Vagina (tissue), 2 donors: ENCODE measurements at places on chromosomes 7 and 10. TPM values are rescaled to one million over a fixed set of nuclear protein-coding genes. Genes with fewer than 3 reads are reported as not detected.

DNA sequence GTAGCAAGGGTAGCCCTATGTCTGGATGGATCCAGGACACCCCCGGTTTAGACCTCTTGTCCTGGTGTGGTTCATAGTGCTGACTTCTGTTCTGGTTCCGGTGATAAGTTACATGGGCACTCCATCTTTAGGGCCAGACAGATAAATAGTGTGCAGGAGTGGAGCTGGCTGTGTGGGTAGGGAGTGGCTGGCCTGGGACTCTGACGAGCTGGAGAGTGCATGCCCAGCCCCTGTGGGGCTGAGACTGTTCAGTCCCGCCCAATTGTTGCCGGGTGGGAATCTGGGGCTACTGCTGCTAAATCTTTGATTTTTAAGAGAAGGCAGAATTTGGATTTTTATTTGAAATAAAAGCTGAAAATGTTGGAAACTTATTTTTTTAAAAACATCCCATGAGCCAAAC is 27.3 kb downstream of the PDCD11 start:
- H3K4me3 ChIP-seq = no peak overlapping the region
- no peak overlapping the region for H3K27ac ChIP-seq
- no peaks in the 10 kb centered on the region for H3K27me3 ChIP-seq
- H3K4me1 ChIP-seq = no peaks in the 10 kb centered on the region
- no peak for DNase-seq
- H3K36me3 ChIP-seq = no peaks in the 10 kb centered on the region

GRCh38 chr10:71799608-71800453 is 26.5 kb upstream of the VSIR start:
- H3K27me3 ChIP-seq = no peaks in the 10 kb centered on the region
- H3K36me3 ChIP-seq = no peaks in the 10 kb centered on the region
- H3K4me1 ChIP-seq = no peaks in the 10 kb centered on the region

GRCh38 chr7:141950806-141951205 is 4.0 kb upstream of the CLEC5A start:
- H3K4me1 ChIP-seq = no peaks in the 10 kb centered on the region
- H3K27me3 ChIP-seq = no peaks in the 10 kb centered on the region
- no peak overlapping the region for H3K4me3 ChIP-seq
- H3K27ac ChIP-seq = no peak overlapping the region

DNA sequence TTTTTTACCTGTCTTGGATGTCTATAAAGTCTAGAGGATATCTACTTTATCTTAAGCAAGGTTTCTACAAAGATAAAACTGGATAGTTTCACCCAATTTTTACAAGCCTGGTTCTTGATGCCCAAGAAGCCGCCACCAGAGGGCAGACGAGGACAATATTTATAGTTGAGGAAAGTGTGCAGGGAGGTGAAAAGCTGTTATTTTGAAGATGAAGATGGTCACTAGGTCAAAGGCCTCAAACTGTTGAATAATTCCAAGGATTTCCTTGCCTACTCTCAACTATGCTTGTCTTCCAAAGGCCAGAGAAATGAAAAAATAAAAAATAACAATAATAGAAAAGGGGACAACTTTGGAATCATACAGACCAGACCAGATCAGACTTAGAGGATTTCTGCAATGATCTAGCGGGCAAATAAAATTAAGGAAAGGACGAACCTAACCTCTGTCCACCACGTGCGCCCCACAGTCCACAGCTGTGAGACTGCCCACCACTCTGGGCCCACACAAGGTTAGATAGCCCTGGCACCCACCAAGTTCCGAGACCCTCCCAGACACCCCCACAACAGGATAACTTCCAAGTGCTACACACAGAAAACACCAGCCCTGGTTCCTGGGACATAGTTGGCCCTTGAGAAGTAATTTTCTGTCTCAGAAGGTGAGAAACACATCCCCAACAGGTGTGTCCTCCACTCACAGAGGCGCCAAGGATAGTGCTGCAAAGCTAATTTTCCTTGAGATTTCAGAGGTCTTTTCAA is 2.8 kb downstream of the PKD1L1 start:
- peaks cover 11% of the 10 kb centered on the region for H3K4me1 ChIP-seq
- H3K27me3 ChIP-seq = no peaks in the 10 kb centered on the region
- no peak overlapping the region for H3K27ac ChIP-seq
- H3K4me3 ChIP-seq = no peak overlapping the region

DNA sequence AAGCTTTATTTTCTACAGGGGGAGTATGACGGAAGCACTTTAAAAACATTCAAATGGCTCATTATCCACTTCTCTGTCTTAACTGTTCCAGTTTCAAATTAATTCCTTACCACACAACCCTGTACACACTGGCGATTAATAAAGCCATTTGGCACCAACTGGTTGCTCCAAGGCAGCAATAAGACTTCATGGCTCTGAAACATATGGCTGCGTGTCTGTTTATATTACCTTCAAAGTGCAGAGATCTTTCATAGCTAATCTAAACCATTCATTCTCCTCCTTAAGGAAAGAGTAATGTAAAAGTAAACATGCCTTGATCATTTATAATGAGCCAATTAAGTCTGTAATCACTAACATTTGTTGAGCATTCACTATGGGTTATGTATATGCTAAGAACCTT is 325.7 kb downstream of the PARD3 start:
- H3K27me3 ChIP-seq = no peaks in the 10 kb centered on the region
- no peak for DNase-seq
- no peak overlapping the region for H3K27ac ChIP-seq
- H3K4me1 ChIP-seq = peaks cover 18% of the 10 kb centered on the region
- H3K4me3 ChIP-seq = no peak overlapping the region

DNA sequence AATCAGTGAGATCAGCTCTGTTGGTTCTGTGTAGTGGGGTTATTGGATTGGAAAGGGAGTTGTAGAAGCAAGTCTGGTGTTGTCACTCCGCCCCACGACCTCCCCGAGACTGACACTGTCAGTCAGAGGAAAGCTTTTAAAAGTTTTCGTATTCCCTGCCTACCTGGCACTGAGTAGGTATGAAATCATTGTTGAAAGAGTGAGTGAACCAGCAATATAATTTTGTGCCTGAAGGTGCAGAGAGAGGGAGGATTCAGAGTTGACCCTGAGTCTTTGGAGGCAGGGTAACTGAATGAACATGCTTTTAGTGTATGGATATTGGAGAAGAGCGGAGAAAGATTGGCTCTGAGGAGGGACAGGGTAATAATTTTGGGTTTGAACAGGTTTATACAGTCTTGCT is 27.3 kb downstream of the CCNY start:
- H3K4me1 ChIP-seq = peaks cover 12% of the 10 kb centered on the region
- no peaks in the 10 kb centered on the region for H3K36me3 ChIP-seq
- DNase-seq = no peak

DNA sequence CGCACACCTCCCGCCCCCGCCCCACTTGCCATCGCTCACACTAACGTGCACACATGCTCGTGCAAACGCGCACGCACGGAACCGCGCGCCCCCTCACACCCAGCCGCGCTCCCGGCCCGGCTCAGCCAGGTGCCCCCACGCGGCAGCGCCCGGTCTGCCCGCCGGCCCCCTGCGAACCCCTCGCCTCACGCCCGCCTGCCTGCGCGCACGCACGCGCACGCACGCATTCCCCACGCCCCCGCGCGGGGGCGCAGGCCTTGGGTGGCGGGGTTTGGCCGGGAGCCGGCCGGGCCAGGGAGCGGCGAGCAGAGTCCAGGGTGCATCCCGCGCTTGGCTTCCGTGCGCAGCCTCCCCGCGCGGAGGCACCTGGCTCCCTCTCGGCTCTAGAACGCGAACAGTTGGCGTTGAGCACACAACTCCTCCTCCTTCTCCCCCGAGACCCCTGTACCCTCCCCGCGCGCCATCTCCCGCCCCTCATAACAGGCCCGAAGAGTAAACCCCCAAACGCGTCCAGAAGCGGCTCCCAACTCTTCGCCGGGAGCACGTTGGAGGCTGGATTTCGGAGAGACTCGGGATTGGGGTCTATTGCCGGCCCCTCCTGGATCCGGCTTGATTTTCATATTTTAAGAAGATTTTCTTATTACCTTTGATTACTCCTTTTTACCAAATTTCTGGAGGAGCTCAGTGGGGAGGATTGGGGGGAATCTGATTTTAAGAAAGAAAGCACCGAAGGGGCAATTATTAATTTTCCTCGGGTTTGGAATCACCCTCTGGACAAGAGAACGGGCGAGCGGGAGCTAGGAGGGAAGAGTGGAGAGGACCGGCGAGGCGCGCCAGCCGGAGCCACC is 527 bp upstream of the SORCS3 start:
- no peak overlapping the region for H3K27ac ChIP-seq
- H3K27me3 ChIP-seq = no peaks in the 10 kb centered on the region
- H3K4me3 ChIP-seq = no peak overlapping the region
- H3K4me1 ChIP-seq = peaks cover 12% of the 10 kb centered on the region
- no peaks in the 10 kb centered on the region for H3K36me3 ChIP-seq
- DNase-seq = no peak

DNA sequence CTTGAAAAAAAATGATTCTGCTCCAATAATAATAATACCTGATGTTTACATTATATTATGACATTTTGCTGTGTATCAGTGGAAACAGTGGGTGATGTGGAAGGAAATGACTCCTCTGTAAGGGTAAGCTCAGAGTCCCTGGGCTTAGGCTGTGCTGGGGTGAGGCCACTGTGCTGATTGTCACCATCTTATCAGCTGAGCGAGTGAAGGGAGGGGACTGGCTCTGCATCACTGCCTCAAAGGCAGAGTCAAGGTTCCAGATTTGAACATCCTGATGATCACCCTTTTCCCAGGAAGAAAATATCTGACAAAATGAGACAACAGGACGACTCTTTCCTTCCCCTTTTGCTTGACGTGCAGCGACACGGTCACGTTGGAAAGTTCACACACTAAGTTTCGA is 24.0 kb upstream of the HABP2 start:
- H3K36me3 ChIP-seq = no peaks in the 10 kb centered on the region
- no peaks in the 10 kb centered on the region for H3K27me3 ChIP-seq
- H3K27ac ChIP-seq = no peak overlapping the region
- H3K4me3 ChIP-seq = no peak overlapping the region

DNA sequence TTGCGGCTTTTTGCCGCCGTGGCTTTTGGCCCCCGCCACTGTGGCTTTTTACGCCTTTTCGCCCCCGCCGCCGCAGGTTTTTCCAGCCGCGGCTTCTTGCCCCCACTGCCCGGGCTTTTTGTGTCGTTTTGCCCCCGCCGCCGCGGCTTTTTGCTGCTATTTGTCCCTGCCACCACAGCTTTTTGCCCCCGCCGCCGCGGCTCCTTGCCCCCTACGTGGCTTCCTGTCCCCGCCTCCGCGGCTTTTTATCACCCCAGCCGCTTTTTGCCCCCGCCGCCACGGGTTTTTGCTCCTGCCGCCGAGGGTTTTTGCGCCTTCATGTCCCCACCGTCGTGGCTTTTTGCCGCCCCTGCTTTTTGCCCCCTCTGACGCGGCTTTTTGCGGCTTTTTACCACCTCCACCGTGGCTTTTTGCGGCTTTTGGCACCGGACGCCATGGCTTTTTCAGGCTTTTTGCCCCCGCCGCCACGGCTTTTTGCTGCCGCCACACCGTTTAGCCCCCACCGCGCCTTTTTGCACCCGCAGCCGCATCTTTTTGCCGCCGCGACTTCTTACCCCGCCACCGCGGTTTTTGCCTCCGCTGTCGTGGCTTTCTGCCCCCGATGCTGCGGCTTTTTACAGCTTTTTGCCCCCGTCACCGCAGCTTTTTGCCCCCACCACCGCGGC is 637.0 kb downstream of the ZNF716 start:
- H3K4me3 ChIP-seq = no peak overlapping the region
- no peaks in the 10 kb centered on the region for H3K4me1 ChIP-seq
- DNase-seq = no peak

- peak; percentile 79 for DNase-seq
- no peaks in the 10 kb centered on the region for H3K27me3 ChIP-seq
- no peaks in the 10 kb centered on the region for H3K36me3 ChIP-seq
- H3K4me1 ChIP-seq = no peaks in the 10 kb centered on the region
- H3K27ac ChIP-seq = no peak overlapping the region
Observed at GRCh38 chr10:47158116-47159071, 141.6 kb upstream of the GDF10 start.

DNA sequence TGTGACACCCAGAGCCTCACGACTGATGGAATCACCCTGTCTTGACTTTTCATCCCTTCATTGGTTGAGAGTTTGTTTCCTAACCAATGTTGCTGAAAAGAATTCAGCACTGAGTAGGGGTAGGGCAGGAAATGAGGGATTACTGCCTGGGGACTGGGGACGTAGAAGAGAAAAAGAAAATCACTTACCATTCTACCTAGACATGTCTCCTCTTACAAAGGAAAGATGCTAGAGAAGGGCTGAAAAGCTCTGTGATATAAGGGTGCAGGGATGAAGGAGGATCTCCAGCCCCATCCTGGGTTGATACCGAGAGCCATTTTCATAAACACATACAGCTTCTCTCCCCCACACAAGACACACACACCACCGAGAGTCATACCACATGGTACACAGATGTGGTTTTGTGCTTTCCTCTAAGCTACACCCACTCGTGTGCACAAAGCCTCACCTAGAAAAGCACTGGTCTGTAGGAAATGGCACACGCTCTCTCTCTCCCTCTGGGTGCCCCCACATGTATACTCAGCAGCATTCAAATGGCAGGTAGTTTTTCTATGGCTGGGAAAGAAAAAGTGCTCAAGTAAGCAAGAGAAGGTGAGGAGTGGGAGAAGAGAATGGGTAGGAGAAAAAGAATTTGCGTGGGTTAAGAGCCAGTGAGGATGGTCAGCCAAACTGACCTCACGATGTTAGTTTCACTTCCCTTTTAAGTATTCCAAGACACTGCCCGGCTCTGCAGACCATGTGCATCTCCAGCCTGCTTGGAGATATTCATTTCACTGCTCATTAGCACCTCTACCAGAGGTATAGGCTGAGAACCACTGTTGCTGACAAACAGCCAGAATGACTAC is 85.8 kb downstream of the CALD1 start:
- no peaks in the 10 kb centered on the region for H3K27me3 ChIP-seq
- DNase-seq = no peak
- peak overlapping the region; percentile 84 for H3K27ac ChIP-seq
- peaks cover 31% of the 10 kb centered on the region for H3K4me1 ChIP-seq
- peak overlapping the region; percentile 28 for H3K4me3 ChIP-seq

- no peaks in the 10 kb centered on the region for H3K4me1 ChIP-seq
- no peaks in the 10 kb centered on the region for H3K27me3 ChIP-seq
- no peaks in the 10 kb centered on the region for H3K36me3 ChIP-seq
- no peak overlapping the region for H3K27ac ChIP-seq
- H3K4me3 ChIP-seq = no peak overlapping the region
Observed at GRCh38 chr7:29851487-29851886, 45.2 kb downstream of the WIPF3 start.

NUPR2 gene
- not detected for total RNA-seq

TDRD1 gene
- not detected for total RNA-seq

EPDR1 gene
- total RNA-seq = 37.6 TPM

ORC5 gene
- total RNA-seq = 19.9 TPM

NANOS1 gene
- not detected for total RNA-seq

ANKRD1 gene
- not detected for total RNA-seq

CPA2 gene
- not detected for total RNA-seq

MSS51 gene
- total RNA-seq = 1.5 TPM
